ENCODE measurements at places on chromosomes 12 and 14.

DNA sequence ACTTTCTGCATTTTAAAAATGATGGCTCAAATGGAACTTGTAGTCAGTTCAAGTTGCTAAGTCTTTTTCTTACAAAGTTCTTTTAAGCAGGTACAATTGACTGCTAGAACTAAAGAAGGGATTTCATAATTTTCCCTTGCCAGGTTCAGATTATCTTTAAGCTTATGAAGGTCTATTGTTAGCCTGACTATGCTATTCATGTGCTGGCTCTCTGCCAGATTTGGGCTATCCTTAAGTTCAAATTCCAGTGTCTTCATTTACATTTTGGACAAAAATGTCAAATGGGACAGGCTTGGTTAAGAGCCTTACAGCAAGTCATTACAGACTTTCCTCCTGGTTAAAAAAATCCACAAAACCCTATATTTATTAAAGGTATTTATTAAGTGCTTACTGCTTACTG is 42.3 kb downstream of the INSM2 start:
- DNase-seq, result no peak

DNA sequence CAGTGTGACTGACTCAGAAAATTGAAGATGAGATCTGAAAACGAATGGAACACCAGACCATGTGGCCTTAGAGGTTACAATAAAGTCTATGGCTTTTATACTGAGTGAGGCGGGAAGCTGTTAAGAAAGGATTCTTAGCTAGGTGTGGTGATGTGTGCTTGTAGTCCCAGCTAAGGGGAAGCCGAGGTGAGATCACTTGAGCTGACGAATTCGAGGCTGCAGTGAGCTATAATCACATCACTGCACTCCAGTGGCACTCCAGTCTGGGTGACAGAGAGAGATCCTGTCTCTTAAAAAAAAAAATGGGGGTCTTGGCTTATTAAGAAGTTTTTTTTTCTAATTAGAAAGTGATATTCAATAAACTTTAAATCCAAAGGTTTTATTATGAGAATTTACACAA is 678.6 kb downstream of the TMTC2 start:
- no peak for DNase-seq

GRCh38 chr12:60577607-60578006 is 981.8 kb downstream of the SLC16A7 start:
- DNase-seq, result no peak

- no peak for DNase-seq
These were observed 78.3 kb downstream of the AACS start for GRCh38 chr12:125143491-125143890.

- no peak for DNase-seq
These were observed 17.7 kb downstream of the C12orf75 start for GRCh38 chr12:105348142-105348541.

Data from activated T-cell treated with anti-CD3 and anti-CD28 coated beads, Interleukin-2, amount 50 U/mL, for 24 hours (primary cell).